ENCODE measurements at places on chromosomes 11 and 22.

DNA sequence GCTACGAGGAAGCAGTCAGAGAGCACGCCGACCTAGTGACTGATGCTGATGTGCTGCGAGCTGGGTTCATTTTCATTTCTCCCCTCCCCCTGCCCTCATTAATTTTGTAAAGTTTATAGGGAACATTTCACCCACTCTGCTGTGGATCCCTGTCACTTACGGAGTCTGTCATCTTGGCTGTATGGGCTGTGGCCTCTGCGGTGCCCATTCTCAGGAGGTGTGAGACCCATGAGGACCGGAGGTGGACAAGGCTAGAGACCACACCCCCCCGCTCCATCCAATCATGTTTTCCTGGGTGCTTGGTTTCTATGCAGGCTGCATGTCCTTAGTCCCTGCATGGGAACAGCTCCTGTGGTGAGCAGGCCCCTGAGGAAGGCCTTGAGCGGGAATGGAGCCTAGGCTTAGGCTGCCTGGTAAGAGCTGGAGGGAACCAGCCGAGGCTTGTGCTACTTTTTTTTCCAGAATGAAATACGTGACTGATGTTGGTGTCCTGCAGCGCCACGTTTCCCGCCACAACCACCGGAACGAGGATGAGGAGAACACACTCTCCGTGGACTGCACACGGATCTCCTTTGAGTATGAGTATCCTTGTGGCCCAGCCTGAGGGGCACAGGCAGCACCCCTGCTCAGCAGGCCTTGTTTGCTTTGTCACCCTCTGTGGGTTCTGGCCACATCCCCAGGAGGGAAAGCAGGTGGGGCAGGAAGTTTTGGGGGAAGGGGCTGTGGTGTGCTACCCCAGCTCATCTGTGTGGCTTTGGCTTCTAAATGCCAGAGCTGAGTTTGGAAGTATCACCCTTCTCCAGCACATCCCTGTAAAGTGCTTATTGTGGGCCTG is 19.1 kb downstream of the CLDN5 start:
- no peak for DNase-seq

GRCh38 chr11:111531136-111531535 is 9.4 kb upstream of the LAYN start:
- no peak for DNase-seq

DNA sequence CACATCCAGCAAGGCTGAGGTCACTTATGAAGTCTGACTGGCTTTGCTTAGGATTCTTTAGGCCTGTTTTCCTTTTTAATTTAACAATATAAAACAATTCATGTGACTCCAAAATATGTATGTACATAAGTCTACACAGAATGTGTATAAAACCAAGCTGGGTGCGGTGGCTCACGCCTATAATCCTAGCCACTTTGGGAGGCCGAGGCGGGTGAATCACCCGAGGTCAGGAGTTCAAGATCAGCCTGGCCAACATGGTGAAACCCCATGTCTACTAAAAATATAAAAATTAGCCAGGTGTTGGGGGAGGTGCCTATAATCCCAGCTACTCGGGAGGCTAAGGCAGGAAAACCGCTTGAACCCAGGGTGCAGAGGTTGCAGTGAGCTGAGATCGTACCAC is 83.1 kb downstream of the SHANK2 start:
- no peak for DNase-seq

DNA sequence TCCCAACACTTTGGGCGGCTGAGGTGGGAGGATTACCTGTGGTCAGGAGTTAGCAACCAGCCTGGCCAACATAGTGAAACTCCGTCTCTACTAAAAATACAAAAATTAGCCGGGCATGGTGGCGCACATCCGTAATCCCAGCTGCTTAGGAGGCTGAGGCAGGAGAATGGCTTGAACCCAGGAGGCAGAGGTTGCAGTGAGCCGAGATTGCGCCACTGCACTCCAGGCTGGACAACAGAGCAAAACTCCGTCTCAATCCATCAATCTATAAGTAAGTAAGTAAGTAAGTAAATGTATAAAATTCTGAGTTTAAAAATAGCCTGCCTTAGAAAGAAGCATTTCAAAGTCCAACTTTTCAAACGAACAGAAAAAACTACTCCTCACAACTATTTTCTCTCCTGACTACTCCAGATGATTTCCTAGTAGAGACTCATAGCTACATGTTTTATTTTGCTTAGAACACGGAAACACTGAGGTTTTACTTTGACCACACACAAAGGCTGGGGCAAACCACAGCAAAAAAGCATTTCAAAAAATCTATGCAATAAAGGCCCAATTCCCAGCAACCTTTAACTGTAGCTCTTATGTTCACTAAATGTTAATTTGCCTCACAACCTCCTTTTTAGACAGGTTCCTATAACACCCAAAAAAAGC is 16.3 kb downstream of the SPTY2D1 start:
- no peak for DNase-seq

GRCh38 chr11:18567081-18567480 is 21.5 kb downstream of the UEVLD start:
- DNase-seq, result no peak

GRCh38 chr22:27175021-27175838 is 517.8 kb downstream of the MIAT start:
- DNase-seq, result no peak

GRCh38 chr11:279040-279965 is 1.1 kb downstream of the NLRP6 start:
- peak; percentile 15 for DNase-seq

All from activated CD4-positive, alpha-beta T cell treated with anti-CD3 and anti-CD28 coated beads for 1 hour (primary cell).